ENCODE measurements at places on chromosomes 13 and 19.

GRCh38 chr19:49344505-49345423, 9.6 kb downstream of the CD37 start:
- DNase-seq = no peak

- no peak for DNase-seq
Observed at GRCh38 chr19:47389150-47389556, 30.2 kb downstream of the MEIS3 start.

DNA sequence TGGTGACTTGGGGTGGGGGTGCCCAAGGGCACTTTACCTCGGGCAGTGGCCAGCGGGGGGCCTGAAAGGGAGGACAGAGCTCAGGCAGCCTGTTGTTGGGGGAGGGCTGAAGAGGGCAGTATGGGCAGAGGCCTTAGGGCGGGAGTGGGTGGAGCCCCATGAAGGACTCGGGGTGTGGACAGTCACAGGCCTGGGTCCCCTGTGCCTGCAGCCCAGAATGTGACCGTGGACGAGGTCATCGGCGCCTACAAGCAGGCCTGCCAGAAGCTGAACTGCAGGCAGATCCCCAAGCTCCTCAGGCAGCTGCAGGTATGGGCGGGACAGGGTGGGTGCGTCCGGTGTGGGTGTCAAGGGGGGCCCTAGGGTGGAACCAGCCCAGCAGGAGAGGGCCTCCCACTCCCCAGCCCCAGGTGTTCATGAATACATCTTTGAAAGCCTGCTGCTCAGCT, 22.5 kb downstream of the NKPD1 start:
- DNase-seq = no peak

GRCh38 chr19:37979547-37980082, 72.6 kb downstream of the SIPA1L3 start:
- DNase-seq = no peak

GRCh38 chr19:1259876-1260748, 9.0 kb upstream of the CIRBP start:
- DNase-seq = no peak

- DNase-seq = no peak
Observed at GRCh38 chr19:54121259-54121658, 5.7 kb downstream of the PRPF31 start.

DNA sequence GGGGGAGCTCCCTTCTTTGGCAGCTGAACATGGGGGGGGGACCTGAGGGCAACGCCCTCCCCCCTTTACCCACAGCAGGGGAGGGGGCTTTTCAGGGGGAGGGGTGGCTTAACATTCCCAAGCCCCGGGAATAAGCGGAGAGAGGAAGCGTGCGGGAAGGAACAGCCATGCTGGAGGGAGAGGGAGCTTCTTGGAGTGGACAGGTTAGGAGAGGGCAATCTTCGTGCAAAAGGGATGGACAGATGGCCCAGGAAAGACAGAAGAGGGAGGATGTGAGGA, 10.8 kb downstream of the C19orf81 start:
- DNase-seq = no peak

- peak; percentile 7 for DNase-seq
Observed at GRCh38 chr19:53659292-53659691, 27.5 kb downstream of the DPRX start.

DNA sequence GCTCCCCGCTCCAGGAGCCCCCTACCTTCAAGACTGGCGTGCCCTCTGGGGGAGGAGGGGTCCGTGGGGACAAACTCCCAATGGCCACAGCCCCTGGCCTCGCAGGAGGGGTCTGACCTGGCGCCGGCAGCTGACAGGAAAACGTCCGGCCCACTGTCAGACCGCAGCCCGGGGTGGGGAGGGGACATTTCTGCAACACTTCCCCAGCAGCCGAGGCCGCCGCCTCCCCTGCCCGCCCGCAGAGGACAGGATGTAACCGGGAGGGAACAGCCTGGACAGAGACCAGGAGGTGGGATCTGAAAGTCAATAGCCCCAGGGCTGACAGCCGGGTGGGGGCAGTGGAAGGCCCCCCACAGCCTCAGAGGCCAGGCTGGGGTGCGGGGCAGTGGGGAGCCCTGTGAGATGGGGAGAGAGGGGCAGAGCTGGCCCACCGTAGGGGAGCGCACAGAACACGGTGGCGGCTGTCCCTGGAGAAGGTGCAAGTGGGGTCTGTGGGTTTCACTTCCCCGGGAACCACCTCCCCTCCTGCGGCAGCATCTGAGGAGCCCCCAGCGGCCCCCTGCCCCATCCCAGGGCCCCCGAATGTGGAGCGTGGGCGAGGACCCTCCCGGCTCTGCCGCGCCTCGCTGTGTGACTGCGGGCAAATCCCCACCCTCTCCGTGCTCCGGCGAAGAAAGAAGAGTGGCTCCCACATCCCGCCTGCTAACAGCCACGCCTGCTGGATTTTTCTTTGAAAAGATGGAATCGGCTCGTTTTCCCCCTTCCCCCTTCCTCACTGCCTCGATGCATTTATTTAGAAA, at the start of gene PEAK3:
Gene PEAK3, minus strand, starts transcription at position 114 of the 800 bp plus-strand sequence. CDS start 1,244 bp downstream, outside the sequence.
- DNase-seq = peak; percentile 80

DNA sequence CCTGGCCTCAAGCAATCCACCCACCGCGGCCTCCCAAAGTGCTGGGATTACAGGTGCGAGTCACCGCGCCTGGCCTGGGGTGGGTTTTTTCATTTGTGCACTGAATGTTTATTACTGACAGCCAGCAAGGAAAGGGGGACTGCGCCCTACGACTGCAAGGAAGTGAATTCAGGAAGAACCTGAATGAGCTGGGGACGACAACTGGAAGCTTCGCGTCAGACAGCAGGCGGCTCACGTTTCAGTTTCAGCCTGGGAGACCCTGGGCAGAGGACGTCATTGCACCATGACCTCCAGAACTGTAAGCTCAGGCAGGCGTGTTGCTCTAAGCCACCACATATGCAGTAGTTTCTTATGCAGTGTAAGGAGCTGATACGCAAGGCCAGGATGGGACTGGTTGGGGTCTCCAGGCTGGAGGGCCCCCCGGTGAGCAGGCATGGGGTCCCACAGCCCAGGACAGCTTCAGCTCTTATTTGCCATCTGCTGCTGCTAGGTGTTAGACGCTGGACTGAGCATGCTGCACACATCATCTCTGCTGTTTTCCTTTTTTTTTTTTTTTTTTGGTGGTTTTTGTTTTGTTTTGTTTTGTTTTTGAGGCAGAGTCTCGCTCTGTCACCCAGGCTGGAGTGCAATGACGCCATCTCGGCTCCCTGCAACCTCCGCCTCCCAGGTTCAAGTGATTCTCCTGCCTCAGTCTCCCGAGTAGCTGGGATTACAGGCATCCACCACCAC, 66.6 kb downstream of the GADD45B start:
- peak; percentile 56 for DNase-seq

GRCh38 chr19:46085888-46086287, 38.6 kb downstream of the IGFL3 start:
- no peak for DNase-seq

GRCh38 chr13:33611121-33611805, 206.7 kb upstream of the RFC3 start:
- DNase-seq = peak; percentile 71

DNA sequence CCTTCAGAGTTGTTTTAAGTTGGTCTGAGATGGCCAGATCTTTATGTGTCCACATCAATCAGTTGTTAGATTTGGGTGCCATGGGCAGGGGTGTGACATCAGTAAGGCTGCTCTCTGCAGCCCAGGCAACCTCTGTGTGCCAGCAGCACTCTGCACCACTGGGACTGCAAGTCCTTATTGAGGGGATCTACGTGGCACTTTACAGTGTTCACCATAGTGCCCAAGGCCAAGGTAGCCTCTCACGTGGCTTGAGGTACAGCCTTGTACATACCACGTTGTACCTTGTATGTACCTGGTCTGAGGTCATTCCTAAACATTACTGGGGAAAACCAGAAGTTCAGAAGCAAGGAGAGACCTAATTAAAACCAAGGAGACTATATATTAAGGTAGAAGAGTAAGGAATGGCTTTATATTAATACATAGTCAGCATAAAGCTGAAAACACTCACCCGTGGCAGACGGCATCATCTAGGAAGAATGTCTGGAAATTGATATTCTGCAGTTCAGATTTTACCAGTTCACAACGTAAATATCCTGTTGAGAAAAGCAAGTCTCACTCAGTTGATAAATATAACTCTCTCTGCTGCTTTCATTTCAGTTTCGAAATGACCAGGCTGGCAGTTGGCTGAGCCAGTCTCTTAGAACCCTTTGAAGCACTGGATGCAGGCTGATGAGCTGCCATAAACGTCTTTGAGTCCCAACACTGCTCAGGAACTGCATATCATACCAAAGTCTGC, 128.8 kb downstream of the ZDHHC20 start:
- no peak for DNase-seq

DNA sequence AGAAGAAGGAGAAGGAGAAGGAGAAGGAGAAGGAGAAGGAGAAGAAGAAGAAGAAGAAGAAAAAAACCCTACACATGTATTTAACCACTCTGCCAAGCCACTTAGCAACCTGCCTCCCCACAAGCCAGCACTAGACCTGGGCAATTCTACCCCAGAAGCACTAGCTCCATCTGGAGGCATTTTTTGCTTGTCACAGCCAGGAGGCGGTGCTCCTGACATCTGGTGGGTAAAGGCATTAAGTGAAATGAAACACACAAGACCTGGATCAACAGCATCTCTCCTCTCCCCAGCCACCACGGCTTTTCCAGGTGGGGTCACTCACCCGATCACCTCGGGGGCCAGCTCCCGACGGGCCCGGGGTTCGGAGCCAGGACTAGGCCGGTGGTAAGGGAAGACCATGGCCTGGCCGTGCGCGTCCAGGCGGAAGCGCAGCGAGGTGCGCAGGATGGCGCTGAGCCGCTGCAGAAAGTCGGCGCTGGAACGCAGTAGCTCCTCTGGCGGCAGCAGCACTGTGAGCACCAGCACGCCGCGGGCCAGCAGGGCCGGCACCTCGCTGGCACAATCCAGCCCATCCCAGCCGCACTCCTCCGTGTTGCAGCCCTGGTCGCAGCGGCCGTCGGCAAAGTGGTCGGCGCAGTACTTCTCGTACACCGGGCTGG, 26.9 kb downstream of the NOTCH3 start:
- peak; percentile 45 for DNase-seq

GRCh38 chr19:35120898-35121297, 5.3 kb downstream of the FXYD3 start:
- DNase-seq = no peak

DNA sequence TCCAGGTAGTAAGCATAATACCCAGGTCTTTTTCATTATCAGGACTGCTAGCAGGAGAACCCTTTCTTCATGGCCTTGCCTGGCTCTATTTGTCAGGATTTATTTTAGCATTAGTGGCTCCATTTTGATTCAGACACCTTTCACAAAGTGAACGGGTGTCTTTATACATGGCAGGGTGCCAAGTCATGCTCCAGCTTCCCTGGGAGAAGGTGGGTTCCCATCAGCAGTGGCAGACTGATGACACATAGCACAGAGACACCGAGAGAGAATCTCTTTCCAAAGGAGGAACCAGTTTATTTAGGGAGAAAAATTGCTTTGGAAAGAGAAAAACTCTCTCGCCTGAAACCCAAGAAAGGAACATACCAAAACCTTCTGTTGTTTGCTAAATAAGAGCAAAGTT, 135.3 kb upstream of the TMTC4 start:
- DNase-seq = no peak

DNA sequence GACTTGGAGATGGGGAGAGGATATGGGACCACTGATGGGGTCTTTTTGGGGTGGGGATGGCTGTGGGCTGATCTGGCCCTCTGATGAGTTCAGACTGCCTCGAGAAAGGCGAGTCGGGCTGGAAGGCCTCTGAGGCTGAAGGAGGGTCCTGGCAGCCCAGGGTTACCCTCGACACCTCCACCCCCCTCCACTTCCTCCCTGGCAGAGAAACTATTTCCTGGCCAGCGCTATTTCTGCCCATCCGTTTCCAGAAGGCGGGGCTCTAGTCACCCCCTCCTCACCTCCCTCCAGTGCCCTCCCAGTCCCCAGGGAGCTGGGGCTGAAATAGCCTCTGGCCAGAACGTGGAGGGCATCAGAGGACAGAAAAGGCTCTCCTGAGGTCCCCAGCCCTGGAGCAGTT, 9.7 kb downstream of the EXOC3L2 start:
- DNase-seq = no peak

GRCh38 chr13:74743992-74744391, 609.8 kb upstream of the KLF12 start:
- DNase-seq = no peak

DNA sequence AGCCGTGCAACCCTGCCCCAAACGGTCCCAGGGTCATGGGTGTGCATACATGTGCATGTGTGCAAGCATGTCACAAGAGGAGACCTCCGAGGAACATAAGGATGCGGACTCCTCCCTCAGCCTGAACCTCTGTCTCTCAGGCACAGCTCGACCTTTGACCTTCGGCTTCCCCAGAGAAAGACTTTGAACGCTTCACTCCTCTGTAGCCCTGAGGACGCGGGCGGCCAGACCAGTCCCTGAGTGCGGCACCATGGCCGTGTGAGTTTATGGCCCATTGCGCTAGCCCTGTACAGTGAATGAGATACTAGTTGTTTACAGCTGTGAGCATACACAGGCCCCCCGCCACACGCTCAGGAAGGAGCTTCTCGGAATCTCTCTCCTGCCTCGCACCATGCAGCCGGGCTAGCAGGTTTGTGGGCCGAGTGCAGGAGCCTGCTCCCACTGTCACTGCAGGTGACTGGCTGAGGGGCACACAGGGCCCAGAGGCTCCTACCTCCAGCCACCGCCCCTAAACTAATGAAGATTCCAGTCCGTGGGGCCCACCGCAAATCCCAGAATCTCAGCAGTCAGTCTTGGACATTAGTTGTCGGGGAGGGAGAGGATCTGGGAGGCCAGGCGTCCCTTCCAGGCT, 10.8 kb downstream of the RASA3 start:
- no peak for DNase-seq

DNA sequence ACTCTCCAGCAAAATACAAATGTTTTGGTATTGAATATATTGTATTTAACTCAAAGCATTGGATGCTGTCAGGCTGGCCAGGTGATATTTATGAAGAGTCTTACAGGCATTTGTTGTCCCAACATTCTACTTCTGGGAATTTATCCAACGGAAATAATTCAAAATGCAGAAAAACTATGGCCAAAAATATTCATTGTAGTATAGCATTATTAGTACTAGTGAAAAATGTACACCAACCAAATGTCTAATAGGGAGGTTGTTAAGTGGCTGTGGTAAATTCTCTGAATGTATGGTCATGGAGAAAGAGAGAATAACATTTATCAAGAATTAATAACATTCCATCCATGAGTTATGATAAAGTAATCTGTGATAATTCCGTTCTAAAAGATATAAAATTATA, 38.6 kb upstream of the GAS6 start:
- no peak for DNase-seq

DNA sequence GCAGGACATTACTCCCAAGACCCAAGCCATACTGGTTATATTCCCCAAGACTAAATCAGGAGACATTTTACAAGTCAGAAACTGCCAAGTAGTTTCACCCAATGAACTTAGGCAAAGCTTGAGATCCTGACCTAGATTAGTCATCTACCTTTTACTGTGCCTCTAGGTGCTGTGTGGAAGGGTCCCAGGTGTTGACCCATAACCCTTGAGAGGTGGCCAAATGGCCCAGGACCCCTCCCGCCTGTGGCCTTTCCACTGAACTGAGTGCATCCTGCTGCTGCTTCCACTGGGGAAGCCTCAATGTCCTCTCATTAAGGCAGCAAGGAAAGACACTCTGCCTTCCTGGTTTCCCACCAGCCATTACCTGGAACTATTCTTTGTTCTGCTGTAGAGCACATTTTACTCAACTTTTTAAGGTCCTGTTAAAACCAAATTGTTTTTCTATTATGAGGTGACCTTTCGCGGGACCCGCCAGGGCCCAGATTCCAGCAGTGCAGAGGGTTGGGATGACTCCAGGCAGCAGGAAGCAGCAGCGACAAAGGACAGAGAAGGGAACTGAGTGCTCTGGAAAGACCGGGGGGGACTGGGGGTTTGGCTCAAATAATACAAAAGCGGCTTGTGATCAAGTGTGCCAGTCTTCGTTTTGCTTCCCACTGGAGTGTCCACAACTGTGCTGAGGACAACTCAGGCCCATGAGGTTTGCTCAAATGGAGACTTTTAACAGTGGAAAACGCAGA, 27.1 kb downstream of the ANKRD10 start:
- no peak for DNase-seq
